ENCODE measurements at places on chromosomes 6 and 20.

GRCh38 chr20:45991616-45992015 lies 17.1 kb upstream of the MMP9 start:
- DNase-seq, result no peak

- DNase-seq, result no peak
These were observed 116.3 kb downstream of the ANKRD60 start for GRCh38 chr20:58112017-58112781.

GRCh38 chr6:105855433-105855832 lies 230.7 kb upstream of the PRDM1 start:
- DNase-seq, result no peak

GRCh38 chr6:156164701-156165452 lies 612.3 kb upstream of the ARID1B start:
- no peak for DNase-seq

DNA sequence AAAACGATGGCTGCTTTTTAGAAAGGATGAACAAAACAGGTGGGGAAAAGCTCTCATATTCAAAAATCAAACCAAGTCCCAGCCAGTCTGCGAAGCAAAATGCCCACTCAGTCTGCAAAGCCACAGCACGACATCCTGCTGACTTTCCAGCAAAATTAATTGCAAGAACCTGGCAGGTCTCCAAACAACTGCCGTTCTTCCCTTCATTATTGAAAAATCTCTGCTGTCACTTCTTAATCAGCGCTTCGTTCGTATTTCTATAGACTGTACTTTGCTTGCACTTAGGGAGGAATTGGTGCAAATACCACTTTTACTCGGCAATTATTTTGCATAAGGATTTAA lies 222.4 kb downstream of the CBLN4 start:
- DNase-seq, result no peak

GRCh38 chr6:68891419-68891818 lies 256.3 kb downstream of the ADGRB3 start:
- DNase-seq, result no peak

DNA sequence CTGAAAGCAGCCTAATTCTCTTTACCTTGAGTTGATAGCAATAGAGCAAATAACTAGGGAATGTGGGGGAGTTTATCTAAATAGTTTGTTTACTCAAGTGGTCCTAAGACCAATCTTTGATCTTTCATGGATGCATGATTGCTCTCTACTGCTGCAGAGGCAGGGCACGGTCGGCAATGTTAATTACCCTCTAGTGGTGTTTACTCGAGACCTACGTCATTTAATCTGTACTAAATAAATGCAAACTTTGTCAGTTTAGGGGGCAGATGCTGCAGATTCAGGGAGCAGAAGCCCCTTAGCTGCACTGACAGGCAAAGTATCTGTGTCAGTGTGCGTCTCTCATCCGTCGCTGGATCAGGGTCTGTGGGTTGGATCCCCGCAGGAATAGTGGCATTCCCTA lies 6.9 kb downstream of the RTN4IP1 start:
- DNase-seq, result no peak

GRCh38 chr20:64077876-64078551 lies 1.3 kb downstream of the RGS19 start:
- no peak for DNase-seq

DNA sequence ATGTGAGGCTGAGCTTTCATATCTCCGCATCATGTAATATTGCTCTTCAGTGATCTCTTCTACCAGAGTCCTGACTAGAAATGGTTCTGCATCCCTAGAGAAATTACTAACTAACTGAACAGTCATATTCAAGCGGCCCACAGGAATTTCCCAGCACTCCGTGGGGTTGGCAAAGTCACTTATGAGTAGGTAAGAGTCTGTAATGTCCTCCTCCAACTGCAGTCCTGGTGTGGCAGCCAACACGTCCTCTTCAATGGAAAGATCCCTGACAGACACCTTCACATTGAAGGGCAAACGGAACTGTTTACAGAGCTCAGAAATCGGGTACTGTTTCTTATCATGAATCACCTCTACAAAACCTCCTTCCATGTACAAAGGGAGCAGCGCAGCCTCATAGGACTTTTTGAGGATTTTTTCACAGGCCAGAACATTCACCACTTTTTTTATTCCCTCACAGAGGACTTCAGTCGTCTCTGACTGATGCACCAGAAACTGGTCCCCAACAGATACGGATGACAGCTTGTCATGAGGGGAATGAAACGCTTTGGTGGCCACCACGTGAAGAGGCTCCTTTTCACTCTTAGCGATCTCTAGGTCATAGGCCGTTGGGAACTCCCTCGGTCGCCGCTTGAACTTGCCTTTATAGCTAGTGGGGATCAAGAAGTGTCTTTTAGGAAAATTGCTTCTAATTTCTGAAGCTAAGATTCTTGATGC lies 87.7 kb downstream of the THEMIS start:
- DNase-seq, result no peak

Data from NCI-H2029 treated with DMSO at 0.1 percent for 48 hours (cell line).